ENCODE measurements at places on chromosomes 7 and 10. TPM values are rescaled to one million over a fixed set of nuclear protein-coding genes. Genes with fewer than 3 reads are reported as not detected.

Gene TRIM50
- 0.32 TPM for total RNA-seq

Gene PIP
- not detected for total RNA-seq

Gene MBL2
- total RNA-seq = not detected

Gene ITPRID1
- total RNA-seq = not detected

Gene ASZ1
- not detected for total RNA-seq

Gene ITIH2
- not detected for total RNA-seq

Gene METTL27
- 0.27 TPM for total RNA-seq

Gene ABCB1
- 4.5 TPM for total RNA-seq

Gene PTPRN2
- 1.6 TPM for total RNA-seq

Gene SLC26A3
- total RNA-seq = not detected

DNA sequence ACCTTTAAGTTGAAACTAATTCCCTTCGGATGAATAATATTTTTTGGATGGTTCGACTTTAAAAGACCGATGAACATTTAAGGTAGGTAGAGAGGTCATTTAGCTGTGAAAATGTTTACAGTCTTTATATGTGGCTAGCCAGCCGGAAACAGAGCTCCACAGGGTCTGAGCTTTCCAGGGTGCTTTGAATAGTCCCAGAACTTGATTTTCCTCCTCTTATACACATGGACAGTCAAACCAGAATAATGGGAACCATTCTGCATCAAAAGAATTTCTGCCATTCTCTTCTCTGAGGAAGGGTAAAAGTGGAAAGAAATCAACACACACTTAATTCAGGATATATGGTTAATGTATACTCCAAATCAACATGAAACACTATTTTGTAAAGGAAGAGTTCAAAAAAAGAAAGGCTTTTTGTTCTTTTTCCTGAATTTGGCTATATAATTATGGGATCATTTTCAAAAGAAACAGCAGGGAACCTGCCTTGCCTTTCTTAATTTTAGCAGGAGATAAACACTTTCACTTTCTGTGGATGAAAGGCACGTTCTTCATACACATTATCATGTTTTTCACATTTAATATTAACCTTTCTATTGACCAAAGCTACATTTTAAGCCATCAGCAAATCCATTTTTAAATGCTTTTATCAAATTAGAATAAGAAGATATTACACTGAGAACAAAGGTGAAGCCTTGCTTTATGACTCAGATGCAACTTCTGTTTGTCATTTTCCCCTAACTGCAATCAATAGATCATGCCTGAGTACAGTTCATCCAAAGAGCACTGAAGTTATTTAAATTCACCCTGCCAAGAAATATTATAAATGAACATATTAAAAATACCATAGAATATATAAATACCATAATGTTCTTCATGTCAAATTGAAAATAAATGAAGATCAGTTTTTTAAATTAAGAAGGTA is 307.3 kb downstream of the THSD7A start:
- DNase-seq = no peak

DNA sequence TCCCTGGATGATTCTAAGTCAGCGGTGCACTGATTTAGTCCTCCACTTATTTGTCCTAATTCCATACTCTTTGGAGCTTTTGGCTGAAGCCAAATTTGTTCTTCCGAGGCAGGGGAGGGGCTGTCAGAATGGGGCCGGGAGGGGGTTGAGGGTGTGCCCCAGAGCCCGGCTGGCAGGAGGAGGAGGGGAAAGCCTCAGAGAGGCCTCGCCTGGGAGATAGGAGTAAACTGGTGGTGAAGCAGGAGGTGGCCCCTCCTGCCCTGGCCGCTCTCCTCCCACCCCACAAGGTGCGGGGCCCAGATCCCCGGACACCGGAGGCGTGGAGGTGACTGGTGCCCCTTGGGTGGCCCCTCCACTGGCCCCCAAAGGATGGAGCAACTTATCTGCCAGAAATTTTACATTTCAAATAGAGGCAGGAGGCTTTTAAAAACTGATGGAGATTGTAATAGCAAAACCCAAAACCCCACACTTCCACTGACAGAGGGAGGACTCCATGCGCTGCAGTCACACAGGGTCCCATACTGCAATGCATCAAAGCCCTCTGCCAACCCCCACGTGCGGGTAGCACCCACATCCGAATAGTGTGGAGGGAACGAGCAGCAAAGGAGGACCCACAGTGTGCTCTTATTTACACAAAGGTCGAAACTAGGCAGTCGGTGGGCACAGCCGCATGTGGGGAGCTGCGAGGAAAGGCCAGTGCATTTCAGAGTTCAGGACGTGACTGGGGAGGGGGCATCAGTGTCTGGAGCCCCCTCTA is 61.9 kb downstream of the CAMK2B start:
- DNase-seq = no peak

DNA sequence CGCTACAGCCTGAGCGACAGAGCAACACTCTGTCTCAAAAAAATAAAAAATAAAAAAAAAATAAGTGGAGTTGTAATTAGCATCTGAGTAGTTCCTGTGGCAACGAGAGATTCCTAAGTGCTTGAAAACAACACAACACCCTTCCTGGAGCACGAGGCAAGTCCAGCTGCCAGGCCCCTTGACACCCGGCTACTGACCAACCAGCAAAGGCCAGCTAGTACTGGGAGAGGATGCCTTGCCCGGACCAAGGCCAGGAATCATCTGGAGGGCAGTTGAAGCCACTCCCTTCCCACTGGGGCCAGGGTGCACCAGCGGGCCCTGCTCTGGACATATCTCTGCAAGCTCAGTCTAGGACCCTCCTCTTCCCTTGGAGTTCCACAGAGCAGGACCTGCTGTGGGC is 536 bp downstream of the C10orf105 start:
- DNase-seq = peak; percentile 83

GRCh38 chr10:13831711-13832141 is 245.0 kb downstream of the PRPF18 start:
- no peak for DNase-seq

DNA sequence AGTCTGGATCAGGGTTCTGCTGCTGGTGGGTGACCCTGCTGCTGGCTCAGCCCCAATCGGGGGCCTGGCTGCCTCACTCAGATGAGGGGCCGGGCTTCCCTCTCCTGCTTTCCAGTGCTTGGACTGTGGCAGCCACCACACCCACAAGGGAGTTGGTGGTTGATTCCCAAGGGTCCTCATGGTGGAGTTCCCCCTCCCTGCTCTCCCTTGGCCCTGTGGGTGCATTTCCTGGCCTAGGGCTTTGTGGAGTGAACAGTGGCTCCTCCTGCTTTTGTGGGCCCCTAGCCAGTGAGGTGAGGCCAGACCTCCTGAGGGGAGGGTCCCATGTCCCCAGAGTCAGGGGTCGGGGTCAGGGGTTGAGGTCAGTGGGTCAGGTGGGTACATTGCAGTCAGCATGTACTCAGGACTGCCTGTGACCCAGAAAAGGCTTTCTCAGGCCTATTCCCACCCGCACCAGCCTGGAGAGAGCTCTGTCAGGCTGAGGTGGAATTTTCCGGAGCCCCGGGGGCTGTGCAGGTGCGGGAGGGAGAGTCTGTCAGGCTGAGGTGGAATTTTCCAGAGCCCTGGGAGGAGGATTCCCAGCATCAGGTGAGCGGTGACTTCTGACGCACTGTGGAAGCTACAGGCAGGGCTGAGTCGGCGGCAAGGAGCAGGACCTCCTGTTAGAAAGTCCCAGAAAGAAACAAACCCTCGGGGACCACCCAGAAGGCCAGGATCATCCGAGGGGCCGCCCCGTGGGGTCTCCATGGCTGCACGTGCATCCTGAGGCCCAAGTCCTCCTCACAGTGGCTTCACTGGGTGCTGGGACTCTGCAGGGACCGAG is 94.4 kb upstream of the INSIG1 start:
- no peak for DNase-seq

DNA sequence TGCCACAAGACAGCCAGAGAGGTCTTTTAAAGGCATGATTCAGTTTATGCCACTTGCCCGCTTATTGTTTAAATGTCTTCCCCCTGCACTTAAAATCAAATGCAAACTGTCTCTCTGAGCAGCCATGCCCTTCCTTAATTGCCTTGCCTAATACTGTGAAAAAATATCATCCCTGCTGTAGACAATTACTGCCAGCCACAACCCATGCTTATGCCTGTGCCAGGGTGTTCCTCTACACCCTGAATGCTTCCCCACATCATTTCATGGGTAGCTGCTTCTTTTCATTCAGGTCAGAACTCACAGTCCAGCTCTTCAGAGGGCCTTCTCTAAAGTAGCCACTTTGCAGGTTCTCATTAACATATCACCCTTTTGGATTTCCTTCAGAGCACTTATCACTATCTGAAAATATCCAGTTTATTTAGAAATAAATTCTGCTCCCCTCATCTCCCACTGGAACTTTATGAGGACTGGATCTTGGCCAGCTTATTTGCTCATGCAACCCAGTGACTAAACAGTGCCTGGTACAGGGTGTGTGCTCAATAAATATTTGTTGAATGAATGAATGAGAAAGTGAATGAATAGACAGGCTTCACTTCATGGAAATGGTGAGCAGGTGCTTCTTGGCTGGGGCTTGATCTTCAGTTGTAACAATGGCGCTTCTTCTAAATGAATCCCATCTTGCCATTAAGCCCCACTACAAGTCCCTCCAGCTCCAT is 162.4 kb upstream of the MDFIC start:
- DNase-seq = no peak

DNA sequence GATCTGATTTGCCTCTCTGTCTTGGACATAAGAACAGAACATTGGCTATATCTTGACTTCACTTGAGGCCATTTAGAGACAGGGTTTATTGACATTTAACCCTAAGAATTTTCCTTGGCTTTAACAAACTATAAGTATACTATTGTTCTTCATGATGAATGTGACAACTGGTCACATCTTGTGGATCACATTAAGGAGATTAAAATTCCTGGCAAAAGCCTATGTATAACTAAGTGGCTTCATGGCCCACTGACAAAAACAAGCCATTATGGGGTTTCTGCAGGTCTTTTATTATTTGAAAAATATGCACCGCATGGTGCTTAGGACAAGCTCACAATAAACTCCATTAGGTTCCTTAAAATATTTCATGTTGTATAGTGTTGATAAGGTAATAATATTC is 54.8 kb downstream of the THNSL1 start:
- DNase-seq = no peak

- no peak for DNase-seq
Measured at GRCh38 chr10:100485801-100486495, 23.1 kb downstream of the WNT8B start.

GRCh38 chr7:15317215-15317614 is 244.6 kb downstream of the AGMO start:
- DNase-seq = no peak

DNA sequence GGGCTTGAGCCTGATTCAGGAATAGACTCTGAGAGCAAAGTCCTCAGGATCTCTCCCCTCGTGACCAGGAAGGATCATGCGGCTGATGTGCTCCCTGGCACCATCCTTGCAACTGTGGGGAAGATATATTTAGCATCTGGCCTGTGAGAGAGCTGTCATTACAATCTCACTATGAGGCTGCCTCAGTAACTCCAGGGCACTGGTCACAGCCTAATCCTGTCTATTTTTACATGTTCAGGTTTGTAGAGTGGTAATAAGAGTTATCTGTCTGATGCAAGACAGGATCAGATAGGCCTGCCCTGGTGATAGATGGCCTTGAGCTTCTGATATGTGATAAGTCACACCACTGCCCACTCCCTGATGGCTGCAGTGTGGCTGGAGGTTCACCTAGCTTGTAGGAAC is 50.7 kb downstream of the PPP1R3C start:
- no peak for DNase-seq

GRCh38 chr7:92095380-92095779 is 38.9 kb downstream of the CYP51A1 start:
- no peak for DNase-seq

GRCh38 chr10:97926055-97926454 is 76.4 kb downstream of the GOLGA7B start:
- peak; percentile 40 for DNase-seq

GRCh38 chr7:115475761-115476385 is 554.0 kb downstream of the MDFIC start:
- no peak for DNase-seq

DNA sequence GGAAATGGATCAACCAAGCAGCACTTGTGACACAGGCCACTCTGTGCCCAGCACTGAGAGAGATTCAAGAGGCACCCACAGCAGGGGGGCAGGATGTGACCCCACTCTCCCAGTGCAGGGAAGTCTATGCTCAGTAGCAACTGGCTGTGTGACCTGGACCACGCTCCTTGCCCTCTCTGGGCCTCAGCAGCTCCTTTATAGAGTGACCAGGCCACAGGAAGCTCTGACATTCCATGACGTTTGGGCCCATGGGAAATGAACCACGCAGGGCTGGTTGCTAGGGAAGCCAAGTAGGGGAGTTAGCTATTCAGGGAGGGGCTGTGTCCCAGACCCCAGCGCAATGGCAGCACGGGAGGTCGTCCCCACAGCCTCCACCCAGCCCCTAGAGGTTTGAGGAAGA is 232.6 kb downstream of the USP6NL start:
- no peak for DNase-seq

GRCh38 chr10:20406281-20407104 is 490.6 kb downstream of the NEBL start:
- no peak for DNase-seq

DNA sequence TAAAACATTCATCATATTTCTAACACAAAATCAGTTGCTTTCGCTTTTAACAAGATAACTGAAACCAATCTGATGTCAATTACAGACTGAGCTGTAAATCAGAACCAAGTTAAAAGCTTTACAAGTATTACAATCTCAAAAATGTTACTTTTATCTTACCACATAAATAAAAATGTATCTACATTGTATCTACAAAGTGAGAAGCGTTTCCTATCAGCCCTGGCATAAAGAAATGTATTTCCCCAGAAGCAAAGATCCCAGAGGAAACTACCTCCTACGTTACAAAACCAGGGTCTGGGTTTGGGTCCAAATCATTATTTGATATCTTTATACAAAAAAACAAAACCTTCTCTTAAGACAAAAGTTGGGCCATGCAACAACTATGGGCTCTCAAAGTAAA is 2.6 kb downstream of the SMURF1 start:
- no peak for DNase-seq

DNA sequence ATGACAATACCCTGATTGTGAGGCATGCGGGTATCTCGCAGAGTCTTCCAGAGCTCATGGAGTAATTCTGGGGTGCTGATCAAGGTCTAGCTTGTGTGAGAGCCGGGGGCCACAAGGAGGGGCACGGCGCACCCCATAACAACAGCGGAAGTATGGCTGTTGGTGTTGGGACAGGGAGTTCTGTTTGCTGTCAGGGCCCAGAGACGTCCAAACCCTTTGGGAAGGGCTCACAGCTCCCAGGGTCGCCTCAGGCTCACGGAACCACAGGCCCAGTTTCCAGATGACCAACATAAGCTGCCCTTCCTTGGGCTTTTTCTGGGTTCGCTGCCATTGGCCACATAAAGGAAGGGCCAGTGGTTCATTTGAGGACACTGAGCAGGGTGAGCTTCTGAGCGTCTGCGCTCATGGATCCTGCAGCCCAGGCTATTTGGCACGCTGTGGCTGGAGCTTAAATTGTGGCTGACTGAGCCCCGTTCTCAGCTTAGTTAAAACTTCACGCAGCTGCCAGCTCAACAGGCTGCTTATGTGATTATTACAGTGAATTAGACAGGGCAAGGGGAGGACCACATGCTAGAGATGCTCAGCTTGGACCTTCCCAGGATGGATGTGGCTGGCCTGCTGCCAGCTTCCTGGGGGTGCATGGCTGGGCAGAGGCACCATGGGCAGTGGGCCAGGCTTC is 92.3 kb downstream of the DNAJB6 start:
- DNase-seq = no peak

Measured in Right ventricle myocardium inferior (tissue), 1 donor.